Naive thymus-derived CD8-positive, alpha-beta T cell (primary cell): ENCODE measurements at places on chromosomes 11 and 22.

GRCh38 chr22:20607157-20607907 lies 99.9 kb downstream of the MED15 start:
- DNase-seq, result no peak

DNA sequence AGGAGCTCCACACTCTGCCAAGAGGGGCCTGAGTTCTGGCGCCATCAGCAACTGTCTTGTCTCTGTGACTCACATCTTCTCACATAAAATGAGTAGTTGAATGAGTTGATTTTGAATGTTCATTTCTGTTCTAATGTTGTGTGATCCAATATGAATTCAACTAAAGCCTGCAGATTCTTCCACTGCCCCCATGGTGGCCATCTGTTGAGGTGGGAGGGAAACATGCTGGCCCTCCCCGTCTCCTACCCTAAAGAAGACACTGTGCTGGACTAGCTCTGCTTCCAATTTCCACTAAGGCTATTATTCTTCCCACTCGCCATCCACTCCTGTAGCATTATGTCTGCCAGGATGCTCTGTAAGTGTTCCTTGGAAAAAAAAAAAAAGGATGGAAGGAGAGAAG lies 555.6 kb upstream of the LARGE1 start:
- no peak for DNase-seq

DNA sequence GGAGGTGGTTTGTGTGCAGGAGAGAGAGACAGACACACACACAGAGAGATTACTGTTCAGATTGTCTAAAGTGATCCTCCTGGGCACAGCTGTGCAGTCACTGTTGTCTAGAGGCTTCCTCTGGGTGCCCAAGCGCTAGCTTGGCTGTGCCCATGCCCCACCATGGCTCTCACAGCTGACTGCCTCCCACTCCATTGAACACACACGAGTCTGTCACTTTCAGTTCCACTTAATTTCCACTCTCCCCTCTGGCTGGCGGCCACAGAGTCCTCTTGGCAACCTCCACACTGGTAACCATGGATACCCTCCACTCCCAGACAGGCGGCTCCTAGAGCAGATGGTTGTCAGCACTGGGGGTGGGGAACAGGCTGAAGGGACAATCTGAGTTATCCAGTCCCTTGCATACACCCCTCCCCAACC lies 29.1 kb downstream of the MAP6 start:
- DNase-seq, result no peak

DNA sequence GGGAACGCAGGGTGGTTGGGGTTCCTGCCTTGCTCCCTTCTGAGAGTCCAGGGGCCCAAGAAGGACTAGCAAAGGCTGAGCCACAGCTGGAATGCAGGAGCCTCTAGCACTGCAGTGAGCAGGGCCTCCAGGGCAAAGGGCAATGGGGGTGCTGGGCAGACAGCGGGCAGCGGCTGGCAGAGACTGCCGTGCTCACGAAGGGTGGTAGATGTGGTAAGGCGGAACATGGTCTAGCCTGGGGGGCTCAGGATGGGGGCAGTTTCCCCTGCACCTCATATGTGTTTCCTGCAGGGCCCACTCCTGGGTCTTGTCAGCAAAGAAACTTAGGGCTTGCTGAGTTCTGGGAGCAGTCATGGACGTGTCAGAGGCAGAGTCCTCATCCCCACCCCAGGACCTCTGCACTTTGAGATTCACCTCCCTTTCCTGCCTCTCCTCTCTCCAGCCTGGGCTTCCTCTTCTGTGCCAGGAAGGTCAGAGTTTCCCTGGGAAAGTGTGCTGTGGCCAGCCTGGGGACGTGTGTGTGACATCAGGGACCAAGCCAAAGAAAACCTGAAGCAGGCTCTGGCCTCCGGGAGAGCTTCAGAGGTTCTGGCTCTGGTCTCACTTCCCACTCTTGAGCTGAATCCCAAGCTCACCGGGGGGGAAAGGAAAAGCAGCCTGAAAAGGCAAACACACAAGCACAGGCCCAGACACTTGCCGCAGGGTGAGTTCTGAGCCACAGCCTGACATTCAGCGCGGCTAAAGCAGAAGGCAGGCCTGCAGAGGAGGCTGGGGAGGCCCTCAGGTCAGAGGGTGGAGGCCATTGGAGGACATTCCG lies 4.4 kb downstream of the MOGAT2 start:
- DNase-seq, result no peak

DNA sequence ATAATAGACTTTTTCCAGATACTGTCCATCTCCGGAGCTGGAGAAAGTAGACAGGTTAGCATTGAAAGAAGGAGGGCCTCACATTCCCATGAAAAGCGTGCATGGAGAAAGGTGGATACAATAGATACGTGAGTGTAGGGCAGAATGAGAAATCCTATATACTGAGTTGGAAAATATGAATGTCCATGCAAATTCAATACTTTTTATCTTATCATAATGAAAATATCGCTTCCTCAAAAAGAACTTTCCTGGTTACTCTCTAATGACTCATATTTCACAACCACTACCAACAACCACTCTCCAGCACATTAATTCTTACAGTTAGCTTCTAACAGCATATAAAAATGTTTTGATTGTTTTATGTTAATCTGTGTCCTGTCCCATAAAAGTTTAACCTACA lies 22.0 kb upstream of the MS4A6A start:
- DNase-seq, result no peak

GRCh38 chr11:57901756-57902155 lies 121.9 kb upstream of the OR9Q1 start:
- no peak for DNase-seq

- DNase-seq, result no peak
Measured at GRCh38 chr11:120929664-120930154, 94.2 kb upstream of the TBCEL start.
